Thyroid gland (tissue), 4 donors: ENCODE measurements at places on chromosomes 13 and 19. TPM values are rescaled to one million over a fixed set of nuclear protein-coding genes. Genes with fewer than 3 reads are reported as not detected.

DNA sequence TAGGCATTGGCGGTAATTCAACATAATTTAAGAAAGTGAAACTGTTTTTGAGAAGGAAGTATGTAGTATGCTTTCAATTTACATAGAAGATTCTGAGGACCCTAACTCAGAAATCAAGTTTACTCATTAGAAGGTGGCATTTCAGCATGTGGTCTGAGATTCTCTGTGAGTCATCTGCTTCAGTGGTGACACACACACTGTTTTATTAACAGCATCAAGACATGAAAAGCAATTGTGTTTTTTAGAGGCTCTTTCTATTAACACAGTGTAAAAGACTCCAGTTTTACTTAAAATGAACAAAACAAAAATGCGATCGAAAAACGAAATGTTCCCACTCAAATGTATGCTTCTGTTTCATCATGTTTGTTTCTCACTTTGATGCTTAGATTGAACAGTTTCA lies 802.1 kb upstream of the SLITRK6 start:
- no peak for DNase-seq

GRCh38 chr13:110472904-110473563 lies 88.5 kb downstream of the RAB20 start:
- no peak for DNase-seq

GRCh38 chr13:25922376-25922775 lies 129.4 kb downstream of the SHISA2 start:
- no peak for DNase-seq

DNA sequence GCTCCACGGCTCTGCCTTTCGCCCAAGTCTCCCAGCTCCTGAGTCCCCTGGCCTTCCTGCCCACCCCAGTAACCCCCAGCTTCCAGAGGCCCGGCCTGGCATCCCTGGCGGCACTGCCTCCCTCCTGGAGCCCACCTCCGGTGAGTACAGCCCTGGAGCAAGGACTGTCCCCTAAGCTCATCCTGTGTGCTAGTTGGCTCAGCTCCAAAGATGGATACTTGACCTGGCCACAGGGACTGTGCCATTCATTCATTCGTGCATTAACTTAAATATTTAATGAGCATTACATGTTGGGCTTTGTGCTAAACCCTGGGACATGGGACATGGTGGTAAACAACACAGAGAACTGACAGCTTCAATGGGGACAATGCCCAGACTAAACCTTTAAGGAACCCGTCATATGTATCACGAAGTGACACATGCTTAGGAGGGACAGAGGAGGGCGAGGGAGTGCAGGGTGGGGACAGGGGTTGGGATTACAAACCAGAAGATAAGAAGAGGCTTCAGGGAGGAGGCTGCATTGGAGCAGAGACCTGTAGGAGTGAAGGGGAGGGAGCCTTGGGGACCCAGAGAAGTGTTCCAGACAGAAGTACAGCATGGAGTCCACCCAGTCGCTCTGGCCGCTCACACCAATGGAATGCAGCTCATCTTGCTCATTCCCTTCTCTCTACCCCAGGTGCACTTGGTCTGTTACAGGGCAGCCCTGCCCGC lies 6.9 kb upstream of the OVOL3 start:
- DNase-seq, result no peak

DNA sequence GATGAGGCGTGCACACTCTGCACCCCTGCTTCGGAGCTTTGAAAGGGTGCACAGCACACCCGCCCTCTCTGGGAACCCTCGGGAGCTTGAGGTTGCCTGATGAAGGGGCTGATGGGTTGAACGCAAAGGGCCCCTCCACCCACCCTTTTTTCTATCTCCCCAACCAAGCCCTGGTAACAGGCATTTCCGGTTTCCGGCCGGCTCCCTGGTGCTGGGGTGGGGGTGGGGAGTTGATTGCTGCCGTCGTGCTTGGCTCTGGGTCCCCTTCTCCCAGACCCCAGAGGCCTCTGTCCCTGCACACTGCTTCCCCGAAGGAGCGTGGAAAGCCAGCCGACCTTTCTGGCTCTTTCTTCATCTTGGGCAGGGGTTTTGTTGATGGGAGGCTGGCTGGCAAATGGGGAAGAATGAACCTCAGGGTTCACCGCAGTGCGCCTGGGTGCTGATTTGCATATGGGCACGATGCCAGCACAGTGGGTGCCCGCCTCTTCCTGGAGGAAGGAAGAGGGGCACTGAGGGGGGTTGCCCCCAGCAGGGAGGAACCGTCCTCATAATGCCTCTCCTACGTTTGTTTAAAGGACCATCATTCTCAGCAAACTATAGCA lies 29.1 kb downstream of the VAV1 start:
- DNase-seq, result peak; percentile 35

- DNase-seq, result no peak
Observed at GRCh38 chr13:24361852-24362366, 52.5 kb downstream of the C1QTNF9 start.

- DNase-seq, result no peak
Observed at GRCh38 chr19:28498404-28498976, 714.5 kb downstream of the UQCRFS1 start.

DNA sequence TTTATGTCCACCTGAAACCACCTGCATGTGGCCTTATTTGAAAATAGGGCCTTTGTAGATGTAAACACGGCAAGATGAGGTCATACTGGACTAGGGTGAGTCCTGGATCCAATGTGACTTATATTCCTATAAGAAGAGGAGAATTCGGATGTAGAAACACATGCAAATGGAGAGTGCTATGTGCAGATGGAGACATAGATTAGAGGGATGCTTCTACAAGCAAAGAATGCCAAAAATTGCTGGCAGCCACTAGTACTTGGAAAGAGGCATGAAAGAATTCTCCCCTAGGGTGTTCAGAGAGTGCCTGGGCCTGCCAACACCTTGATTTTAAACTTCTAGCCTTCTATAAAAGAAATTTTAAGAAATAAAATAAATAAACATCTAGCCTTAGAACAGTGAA lies 226.1 kb downstream of the RFC3 start:
- no peak for DNase-seq

DNA sequence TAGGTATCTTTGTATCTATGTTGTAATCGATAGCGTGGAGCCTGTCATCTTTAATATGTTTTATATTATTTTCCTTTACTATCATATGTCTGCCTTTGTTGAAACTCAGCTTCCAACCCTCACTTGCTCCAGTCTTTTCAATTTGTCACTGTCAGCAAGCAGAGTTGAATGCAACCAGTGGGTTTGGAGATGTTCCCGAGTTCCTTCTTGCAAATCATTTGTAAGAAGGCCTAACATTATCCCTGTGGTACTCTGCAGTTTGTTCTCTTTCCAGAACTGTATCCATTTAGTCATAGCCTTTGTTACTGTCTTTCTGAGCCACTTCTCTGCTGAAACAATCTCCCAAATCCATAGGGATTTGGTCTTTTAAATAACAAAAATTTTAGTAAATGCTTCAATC lies 41.8 kb downstream of the RNASEH2B start:
- DNase-seq, result no peak

- no peak for DNase-seq
Observed at GRCh38 chr13:60075850-60076249, 87.9 kb downstream of the DIAPH3 start.

DNA sequence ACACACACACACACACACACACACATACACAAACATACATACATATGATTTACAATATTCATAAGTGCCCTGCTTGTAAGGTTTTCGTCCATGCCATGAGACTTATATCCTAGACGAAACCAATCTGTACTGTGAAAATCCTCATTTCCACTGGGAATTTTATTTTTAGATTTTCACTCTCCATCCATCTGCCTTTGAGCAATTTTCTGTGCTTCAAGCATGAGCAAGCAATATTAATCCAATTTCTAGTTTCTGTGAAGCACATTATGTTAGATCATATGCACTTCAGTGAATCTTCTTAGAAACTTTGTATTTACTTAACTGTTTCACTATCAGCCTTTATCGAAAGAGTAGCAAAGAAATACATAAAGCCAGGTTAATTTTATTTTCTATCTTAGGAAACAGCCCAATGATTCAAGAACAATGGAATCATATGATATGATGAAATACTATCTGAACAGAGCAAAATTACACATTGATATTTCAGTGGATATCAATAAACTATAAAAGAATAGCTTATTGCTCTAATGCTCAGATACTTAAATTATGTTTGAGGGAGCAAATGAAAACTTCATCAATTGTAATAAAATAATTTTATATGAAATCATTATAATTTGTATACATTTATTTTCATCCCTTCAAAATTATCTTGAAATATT lies 1100.7 kb upstream of the MIR17HG start:
- no peak for DNase-seq

GRCh38 chr13:36528105-36528504 lies 95.8 kb downstream of the CCNA1 start:
- no peak for DNase-seq

- DNase-seq, result no peak
Observed at GRCh38 chr19:6213266-6213595, 66.5 kb downstream of the MLLT1 start.

DNA sequence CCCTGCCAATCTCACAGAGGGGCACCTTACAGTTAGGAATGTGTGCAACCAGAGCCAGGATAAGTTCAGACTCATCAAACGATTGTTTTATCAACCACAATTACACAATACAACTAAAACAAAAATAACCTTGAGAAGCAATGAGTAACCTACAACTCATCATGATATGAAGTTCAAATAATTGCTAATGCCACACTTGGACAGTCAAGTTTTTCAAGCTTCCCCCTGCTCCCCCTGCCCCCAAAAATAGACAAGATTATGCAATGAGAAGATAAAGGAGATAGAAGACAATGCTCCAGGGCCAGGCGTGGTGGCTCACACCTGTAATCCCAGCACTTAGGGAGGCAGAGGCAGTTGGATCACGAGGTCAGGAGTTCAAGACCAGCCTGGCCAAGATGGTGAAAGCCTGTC lies 13.6 kb upstream of the KPNA3 start:
- DNase-seq, result no peak

- peak; percentile 73 for DNase-seq
Observed at GRCh38 chr13:50905256-50905655, 4.3 kb upstream of the RNASEH2B start.

- DNase-seq, result peak; percentile 63
Observed at GRCh38 chr19:461721-462551, 1.1 kb upstream of the SHC2 start.

- DNase-seq, result no peak
Observed at GRCh38 chr19:48934837-48935236, 1.3 kb downstream of the DHDH start.

DNA sequence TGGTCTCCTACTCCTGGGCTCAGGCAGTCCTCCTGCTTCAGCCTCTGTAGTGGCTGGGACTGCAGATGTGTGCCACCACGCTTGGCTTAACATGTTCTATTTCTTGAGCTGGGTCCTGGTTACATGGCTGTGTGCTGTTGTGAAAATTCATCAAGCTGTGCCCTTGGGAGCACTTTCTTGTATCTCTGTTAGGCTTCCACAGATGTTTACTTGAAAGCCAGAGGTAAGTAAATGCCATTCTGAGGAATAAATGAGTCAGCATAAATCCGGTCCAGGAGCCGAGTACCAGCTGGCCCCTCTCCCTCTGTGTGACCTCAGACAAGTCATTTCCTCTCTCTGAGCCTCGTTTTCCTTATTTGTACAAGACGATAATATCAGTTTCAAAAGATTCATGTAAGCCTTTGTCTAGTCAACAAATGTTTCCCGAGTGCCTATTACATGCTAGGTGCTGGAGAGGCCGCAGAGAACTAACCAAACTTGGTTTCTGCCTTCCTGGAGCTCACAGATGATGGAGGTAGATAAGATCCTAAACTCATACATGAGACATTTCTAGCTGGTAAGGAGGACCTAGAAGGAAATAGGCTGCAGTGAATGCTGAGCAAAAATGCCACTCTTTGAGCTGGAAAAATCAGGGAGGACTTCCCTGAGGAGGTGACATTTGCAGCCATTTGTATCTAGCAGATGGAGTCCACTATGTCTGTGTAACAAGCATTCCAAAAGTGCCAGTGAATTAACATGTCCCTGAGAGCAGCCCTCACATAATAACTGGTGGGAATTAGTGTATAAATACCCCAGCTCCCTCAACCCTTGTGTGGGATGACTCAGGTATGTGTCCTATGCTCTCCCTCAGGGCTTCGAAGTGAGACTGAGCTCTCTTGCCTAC lies 2.7 kb upstream of the RASAL3 start:
- no peak for DNase-seq

DNA sequence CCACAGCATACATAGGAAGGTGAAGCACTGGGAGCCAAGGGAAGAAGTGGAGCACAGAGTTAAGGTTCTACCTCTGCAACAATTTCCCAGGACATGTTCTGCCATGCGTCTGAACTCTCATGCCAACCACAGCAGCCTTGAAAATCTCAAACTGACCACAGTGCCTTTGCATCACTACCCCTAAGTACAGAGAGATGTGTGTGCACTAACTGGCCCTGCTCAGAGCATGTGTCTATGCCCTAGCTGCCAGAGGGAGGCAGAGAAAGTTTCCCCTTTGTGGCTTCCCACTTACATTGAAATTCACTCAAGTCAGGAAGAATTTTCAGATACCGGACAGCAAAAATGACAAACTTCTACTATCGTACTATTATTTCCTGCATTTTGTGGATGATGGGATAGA lies 26.8 kb upstream of the WDFY2 start:
- DNase-seq, result no peak

GRCh38 chr19:7783991-7784423 lies 21.0 kb downstream of the CLEC4M start:
- DNase-seq, result no peak

GRCh38 chr13:110528911-110529310 lies 32.6 kb downstream of the RAB20 start:
- DNase-seq, result no peak

GRCh38 chr13:50911081-50911631 lies 1.6 kb downstream of the RNASEH2B start:
- no peak for DNase-seq

DNA sequence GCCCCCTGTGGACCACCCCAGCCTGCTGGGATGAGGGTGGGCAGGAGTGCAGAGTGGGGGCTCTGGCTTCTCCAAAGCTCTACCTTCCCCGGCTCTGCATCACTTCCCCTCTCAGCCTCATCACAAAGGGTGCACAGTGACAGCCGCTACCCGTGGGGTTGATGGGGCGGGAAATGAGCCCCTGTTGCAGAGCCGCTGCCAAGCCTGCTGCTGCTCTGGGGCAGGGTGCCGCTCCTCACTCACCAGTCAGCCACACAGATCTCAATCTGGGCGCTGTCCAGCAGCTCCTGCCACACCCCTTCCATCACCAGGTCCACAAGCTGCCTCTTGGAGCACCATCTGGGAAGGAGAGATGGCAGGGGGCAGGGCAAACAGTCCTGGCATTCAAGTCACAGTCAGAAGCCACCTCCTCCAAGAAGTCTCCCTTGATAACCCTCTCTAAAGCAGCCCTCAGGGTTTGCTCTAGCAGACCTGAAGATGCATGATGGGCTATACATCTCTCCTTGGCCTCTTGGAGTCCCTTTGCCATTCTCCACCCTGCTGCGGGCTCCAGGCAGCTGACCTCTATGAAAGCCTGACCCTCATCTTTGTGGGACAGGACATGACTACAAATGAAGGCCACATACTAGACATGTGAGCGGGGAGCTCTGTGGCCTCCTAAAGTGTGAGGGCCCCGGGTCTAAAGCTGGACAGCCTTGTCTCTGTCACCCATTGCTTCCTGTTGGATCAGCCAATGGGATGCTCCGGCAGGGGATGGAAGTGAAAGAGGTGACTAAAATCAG lies 15.7 kb downstream of the MRPS12 start:
- DNase-seq, result no peak

- no peak for DNase-seq
Observed at GRCh38 chr19:9865732-9866501, 30.8 kb downstream of the PIN1 start.

The CAPNS1 gene
- total RNA-seq, result 167 TPM

The CDC16 gene
- 49.9 TPM for total RNA-seq

The CD33 gene
- 4.0 TPM for total RNA-seq

The SOHLH2 gene
- not detected for total RNA-seq

The RFXAP gene
- total RNA-seq, result 9.6 TPM

The ZNF497 gene
- 9.0 TPM for total RNA-seq

The ZNF317 gene
- 19.9 TPM for total RNA-seq

The FUT1 gene
- total RNA-seq, result 1.7 TPM
